Glutamatergic neuron (in vitro differentiated cells): ENCODE measurements at places on chromosomes 4 and X. TPM values are rescaled to one million over a fixed set of nuclear protein-coding genes. Genes with fewer than 3 reads are reported as not detected.

GRCh38 chr4:184014301-184014700 is 109.2 kb downstream of the STOX2 start:
- H3K4me1 ChIP-seq = no peaks in the 10 kb centered on the region
- no peak for DNase-seq
- H3K27me3 ChIP-seq = no peaks in the 10 kb centered on the region

GRCh38 chrX:130676861-130677260 is 226.1 kb downstream of the ENOX2 start:
- no peaks in the 10 kb centered on the region for H3K4me1 ChIP-seq
- no peak overlapping the region for H3K4me3 ChIP-seq
- no peak for DNase-seq
- peaks cover 5% of the 10 kb centered on the region for H3K36me3 ChIP-seq
- H3K27ac ChIP-seq = no peak overlapping the region

GRCh38 chr4:149595500-149595899 is 220.1 kb downstream of the IQCM start:
- H3K4me1 ChIP-seq = no peaks in the 10 kb centered on the region
- no peak overlapping the region for H3K4me3 ChIP-seq
- H3K27ac ChIP-seq = no peak overlapping the region
- no peak for DNase-seq
- no peaks in the 10 kb centered on the region for H3K36me3 ChIP-seq

DNA sequence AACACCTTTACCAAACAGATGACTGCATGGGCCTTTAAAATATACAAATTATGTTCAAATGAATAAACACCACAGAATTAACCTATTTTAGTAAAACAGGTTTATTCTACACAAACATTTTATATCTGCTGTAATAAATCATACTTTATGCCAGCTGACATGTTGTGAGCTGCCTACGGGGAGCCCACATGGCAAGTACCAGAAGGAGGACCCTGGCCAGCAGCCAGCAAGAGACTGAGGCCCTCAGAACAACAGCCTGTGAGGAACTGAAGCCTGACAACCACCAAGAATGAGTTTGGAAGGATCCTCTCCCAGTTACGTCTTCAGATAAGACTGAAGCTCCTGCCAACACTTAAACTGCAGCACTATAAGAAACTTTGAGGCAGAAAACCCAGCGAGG is 377.0 kb downstream of the PDGFC start:
- no peak for DNase-seq
- no peak overlapping the region for H3K27ac ChIP-seq
- H3K27me3 ChIP-seq = no peaks in the 10 kb centered on the region
- H3K4me3 ChIP-seq = no peak overlapping the region

GRCh38 chr4:35125995-35126712 is 1118.2 kb downstream of the ARAP2 start:
- no peak overlapping the region for H3K4me3 ChIP-seq
- DNase-seq = no peak
- no peaks in the 10 kb centered on the region for H3K36me3 ChIP-seq
- no peak overlapping the region for H3K27ac ChIP-seq
- no peaks in the 10 kb centered on the region for H3K27me3 ChIP-seq

DNA sequence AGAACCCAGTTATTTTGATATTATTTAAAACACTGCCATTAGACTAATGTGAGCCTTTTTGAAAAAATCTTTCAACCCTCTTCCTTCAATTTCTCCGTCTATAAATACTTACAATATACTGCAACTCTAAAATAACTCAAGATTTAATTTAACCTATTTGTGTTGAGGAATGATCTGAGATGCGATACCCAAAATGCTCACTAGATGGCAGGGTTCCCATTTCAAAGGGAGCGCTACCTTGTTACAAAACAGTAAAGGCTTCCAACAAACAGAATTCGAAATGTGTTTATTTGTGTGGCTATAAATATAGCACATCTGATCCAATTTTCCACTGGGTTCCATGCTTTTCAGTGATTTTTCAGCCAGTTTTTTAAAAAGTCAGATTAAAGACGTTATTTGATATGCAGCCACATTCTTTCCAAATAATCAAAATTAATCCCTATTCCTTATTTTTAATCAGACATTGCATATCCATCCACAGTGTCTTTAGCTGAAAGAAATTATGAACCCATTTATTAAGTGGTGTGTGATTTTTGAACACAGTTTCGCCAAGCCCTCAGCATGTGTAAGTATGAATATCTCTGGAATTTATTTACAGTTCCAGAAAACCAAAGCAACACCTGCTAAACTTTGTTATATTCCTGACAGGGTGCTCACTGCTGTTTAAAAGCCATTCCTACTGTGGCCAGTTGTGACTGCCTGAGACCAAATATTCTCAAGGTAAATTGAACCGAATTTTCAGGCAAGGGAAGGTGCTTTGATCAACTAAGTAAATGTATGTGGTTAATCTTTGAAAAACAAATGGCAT is 668.0 kb upstream of the LCORL start:
- H3K4me1 ChIP-seq = peaks cover 9% of the 10 kb centered on the region
- DNase-seq = peak; percentile 46
- H3K27me3 ChIP-seq = peaks cover 2% of the 10 kb centered on the region
- no peak overlapping the region for H3K27ac ChIP-seq
- no peak overlapping the region for H3K4me3 ChIP-seq

- peak overlapping the region; percentile 92 for H3K27ac ChIP-seq
- DNase-seq = no peak
- peaks cover 6% of the 10 kb centered on the region for H3K4me1 ChIP-seq
- peaks cover 5% of the 10 kb centered on the region for H3K36me3 ChIP-seq
- H3K27me3 ChIP-seq = peaks cover 4% of the 10 kb centered on the region
- H3K4me3 ChIP-seq = peak overlapping the region; percentile 97
Measured at GRCh38 chr4:70903291-70903603, 1.1 kb downstream of the MOB1B start.

FAM149A gene
- 6.8 TPM for total RNA-seq

F8 gene
- 1.8 TPM for total RNA-seq

RHOXF2 gene
- total RNA-seq = not detected

CXCL1 gene
- total RNA-seq = not detected

HSFX3 gene
- not detected for total RNA-seq

PHEX gene
- total RNA-seq = 0.17 TPM

ITIH6 gene
- total RNA-seq = not detected

WNK3 gene
- 19.7 TPM for total RNA-seq

TBC1D19 gene
- total RNA-seq = 21.2 TPM
